ENCODE measurements at places on chromosomes 11 and 22.

DNA sequence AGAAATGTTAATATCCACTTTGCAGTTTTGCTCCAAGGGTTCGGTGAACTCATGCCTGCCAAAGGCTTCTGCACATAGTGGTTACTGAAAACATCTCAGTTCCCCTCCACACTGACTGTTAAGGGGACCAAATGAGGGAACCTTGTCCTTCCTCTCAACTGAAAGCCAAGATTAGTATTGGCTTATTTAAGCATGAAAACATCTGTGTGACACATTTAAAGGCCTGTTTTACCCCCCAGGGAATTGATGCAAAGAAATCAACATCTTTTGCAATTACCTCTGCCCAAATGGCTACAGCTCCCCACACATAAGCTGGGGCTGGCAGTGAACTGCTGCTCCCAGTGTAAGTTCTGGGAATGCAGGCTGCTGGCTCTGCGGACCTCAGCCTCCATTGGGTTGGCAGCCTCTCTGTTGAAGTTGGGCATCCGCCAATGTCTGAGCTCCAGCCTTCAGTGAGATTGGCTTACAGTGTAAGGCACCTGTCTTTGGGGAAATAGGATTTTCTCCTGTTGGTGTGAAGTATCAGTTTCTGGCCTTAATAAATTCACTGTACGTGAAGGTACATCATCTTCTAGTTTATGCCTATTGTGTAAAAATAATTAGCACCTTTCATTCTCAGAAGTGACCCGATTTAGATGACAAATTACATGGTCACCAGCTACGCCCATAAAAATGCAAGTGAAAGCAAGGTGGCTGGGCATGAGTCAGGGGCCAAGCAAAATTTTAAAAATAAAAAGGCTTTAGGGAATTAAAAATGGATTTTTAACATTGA lies 213.4 kb upstream of the SYN3 start:
- peak; percentile 3 for DNase-seq

GRCh38 chr11:57487021-57487778 lies 26.9 kb downstream of the RTN4RL2 start:
- DNase-seq = no peak

- no peak for DNase-seq
Measured at GRCh38 chr11:85685125-85685819, 723 bp downstream of the CCDC89 start.

DNA sequence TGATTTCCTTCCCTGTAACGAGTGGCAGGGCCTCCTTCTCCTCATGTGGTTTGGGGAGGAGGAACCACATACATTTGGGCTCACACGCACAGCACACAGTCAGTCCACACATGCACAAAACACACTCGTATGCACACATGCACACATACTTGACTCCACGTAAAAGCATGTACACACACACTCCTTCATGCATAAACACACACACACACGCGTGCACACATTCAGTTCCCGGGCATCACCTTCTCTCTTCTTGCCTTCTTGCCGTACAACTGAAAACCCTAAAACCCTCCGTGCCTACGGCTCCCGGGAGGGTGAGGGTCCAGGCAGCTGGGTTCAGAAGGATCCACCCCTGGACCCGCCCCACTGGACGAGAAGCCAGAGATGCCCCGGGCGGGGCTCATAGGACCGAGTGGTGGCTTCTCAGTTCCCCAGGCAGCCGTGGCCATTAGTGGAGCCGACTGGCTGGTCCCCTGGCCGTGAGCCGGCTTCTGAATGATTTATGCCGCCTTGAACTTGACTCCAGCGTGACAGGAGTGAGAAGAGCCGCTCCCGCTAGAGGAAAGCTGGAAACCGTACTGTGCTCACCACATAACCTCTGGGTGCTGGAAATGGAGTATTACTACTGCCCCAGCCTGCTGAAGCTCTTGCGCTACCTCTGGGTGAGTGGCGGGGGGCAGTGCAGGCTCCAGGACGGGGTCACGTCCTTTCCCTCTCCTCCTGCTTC lies 117.4 kb downstream of the KIAA1671 start:
- no peak for DNase-seq

DNA sequence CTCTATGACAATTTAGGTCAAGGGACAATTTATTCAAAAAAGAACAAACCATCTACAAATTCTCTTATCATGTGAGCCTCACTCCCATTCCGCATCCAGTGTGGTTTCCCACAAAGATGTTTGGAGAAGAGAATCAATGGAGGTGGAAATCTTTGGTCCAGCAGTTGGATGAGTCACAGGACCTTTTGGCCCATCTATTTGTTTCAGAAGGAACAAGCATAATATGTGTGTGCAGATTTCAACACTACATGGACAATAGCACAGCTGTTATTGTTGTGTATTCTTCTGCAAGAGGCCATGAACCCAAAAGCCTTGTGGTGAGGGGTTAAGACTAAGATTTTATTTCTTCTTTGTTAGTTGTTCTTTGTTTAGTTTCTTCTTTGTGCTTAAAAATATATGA lies 61.6 kb downstream of the OR10A6 start:
- DNase-seq = no peak

GRCh38 chr22:35043252-35043933 lies 22.6 kb upstream of the ISX start:
- DNase-seq = no peak

DNA sequence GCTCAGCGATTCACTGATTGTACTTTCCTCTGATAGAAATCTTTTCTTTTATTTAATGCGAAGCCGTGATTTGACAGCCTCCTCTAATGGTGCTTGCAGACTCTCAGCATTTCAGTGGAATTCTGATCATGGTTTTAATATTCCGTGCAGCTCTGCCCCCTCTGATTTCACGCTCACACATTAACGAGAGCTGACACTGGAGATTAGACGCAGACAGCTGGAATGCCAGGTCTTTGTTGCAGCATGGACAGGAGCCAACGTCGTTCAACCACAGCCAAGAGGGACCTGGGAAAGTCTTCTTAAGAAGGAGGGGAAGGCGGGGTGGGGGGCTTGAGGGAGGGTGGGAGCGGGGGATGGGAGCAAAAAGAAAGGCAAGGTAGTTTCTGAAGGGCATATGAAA lies 186.4 kb downstream of the BLID start:
- DNase-seq = no peak

DNA sequence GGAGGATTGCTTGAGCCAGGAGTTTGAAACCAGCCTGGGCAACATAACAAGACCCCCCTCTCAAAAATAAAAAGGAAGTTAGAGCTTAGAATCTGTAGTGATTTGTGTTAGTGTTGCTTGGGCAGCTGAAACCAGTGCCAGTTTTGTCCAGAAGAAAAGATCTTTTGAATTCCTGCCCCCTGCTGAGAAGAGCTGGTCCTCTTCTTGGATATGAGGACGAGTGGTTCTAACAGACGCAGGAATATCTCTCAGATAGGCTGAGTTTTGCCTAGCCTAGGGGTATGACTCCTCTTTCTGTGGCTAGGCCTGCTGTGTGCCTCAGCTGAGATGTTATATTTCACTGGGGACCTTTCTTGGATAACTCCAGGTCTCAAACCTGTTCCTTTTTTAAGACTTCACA lies 102.8 kb downstream of the STIM1 start:
- no peak for DNase-seq

- no peak for DNase-seq
Measured at GRCh38 chr11:16831316-16832192, 93.1 kb downstream of the C11orf58 start.

DNA sequence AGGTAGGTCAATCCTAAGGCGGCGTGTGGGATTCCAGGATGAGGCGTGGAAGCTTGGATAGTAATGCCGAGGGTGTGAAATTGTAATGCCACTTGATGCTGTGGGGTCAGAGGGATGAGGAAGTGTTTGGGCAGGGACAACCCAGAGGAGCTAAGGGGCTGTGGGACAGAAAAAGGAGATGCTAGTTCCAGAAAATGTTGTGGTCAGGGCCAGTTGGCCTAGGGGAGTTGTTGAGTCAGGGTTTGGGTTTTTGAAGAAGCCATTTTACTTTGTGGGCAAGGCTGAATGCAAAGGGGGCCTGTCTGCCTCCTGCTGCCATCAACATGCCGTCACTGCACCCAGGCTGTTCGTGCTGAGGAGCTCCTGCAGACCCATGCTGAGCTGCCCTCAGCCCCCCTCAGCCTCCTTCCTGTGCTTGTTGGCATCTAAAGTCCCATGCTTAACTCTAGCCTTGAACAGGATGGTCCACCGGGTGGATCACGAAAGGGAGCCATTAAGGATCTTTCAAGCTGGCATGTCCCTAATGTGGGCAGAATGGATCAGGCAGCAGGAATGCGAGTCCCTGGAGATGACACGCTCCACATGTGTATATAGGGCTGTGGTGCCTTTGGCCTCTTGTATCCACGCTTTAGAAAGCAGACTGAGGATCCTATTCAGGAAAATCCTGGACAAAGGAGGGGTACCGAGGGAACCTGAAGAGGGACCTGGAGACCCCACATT lies 2.1 kb downstream of the C11orf16 start:
- DNase-seq = no peak

DNA sequence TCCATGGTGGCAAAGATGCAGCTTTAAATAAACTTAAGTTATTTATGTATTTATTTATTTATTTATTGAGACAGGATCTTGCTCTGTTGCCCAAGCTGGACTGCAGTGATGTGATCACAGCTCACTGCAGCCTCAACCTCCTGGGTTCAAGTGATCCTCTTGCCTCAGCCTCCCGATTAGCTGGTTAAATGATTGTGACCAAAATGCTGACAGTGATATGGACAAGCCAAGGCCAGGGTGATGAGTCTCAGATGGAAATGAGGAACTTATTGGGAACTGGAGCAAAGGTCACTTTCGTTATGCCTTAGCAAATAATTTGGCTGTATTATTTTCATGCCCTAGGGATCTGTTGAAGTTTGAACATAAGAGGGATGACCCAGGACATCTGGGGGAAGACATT lies 9.3 kb upstream of the LRP5 start:
- no peak for DNase-seq

GRCh38 chr22:46290843-46291785 lies 5.6 kb upstream of the GTSE1 start:
- DNase-seq = no peak

DNA sequence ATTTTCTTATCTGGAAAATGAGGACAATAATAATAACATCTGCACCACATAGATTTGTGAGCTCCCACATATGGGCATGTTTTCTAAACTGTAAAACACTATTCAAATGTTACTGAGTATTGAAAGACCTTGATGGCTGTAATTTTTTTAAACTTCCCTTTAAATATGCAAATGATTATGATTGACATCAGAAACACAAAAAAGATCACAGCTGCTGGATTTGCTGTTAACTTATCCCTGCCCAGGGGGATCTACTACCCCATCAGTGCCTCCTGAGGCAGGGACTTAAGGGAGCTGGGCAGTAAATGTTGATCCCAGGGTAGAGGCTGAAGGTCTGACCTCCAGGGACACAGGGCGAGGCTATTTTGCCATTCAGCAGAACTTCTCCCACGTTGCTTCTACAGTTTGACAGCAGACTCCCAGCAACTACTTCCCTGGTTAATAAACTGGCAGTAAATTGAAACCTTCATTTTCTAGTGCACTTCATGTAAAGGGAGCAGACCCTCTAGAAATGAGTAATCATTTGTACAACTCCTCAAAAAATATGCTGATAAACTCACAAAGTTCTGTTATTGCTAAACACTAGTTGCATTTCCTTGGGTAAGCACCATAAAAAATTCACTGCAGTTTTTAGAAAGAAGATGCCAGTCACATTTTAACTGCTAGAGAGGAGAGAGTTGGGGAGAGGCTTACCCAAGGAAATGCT lies 20.3 kb downstream of the TMPRSS5 start:
- DNase-seq = no peak

DNA sequence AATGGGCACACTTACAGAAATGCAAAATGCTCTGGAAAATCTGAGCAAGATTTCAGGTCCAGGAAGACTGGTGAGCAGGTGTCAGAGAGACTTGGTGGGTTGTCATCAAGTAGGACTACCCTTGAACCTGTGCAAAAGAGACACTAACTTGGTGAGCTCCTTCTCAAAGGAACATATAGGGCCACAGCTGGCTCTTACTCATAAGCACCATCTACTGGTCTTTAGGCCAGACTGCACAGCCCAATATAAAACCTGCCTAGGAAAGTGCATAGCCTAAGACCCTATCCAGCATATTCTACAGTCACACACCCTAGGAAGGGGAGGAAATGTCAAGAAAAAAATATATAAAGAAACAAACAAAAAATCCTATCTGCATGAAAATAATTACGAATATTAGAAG lies 18.2 kb upstream of the OR10W1 start:
- DNase-seq = peak; percentile 0

DNA sequence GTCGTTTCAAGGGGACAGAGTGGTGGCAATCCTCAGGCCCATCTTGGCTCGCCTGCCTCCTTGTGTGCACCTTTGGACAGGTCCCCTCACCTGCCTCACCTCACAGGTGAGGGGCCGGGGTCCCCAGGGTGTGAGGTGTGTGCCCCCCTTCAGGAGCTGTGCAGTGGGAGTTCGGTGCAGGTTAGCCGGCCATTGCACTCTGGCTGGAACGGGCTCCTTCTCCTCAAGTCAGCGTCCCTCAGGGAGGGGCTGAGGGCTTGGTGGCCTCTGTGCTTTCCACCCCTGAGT lies 269.1 kb downstream of the TBC1D22A start:
- DNase-seq = no peak

DNA sequence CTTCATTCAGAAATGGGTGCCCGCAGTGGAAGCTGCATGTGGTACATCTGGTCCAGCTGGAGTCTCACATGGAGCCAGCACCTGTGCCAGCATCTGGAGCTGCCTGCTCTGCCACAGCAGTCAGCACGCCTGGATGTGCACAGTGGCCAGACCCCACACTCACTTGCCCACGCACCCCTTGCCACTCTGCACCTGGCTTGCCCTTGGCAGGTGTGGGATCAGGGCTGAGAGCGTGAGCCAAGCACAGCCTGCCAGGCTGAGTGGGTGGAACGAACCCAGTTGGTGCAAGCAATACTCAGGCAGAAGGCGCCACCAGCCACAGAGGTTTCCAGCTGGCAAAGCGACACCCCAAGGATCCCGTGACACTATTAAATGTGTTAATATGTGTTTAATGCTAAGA lies 95.5 kb upstream of the AMOTL1 start:
- DNase-seq = no peak

GRCh38 chr22:26235792-26236487 lies 66.7 kb downstream of the SEZ6L start:
- DNase-seq = no peak

DNA sequence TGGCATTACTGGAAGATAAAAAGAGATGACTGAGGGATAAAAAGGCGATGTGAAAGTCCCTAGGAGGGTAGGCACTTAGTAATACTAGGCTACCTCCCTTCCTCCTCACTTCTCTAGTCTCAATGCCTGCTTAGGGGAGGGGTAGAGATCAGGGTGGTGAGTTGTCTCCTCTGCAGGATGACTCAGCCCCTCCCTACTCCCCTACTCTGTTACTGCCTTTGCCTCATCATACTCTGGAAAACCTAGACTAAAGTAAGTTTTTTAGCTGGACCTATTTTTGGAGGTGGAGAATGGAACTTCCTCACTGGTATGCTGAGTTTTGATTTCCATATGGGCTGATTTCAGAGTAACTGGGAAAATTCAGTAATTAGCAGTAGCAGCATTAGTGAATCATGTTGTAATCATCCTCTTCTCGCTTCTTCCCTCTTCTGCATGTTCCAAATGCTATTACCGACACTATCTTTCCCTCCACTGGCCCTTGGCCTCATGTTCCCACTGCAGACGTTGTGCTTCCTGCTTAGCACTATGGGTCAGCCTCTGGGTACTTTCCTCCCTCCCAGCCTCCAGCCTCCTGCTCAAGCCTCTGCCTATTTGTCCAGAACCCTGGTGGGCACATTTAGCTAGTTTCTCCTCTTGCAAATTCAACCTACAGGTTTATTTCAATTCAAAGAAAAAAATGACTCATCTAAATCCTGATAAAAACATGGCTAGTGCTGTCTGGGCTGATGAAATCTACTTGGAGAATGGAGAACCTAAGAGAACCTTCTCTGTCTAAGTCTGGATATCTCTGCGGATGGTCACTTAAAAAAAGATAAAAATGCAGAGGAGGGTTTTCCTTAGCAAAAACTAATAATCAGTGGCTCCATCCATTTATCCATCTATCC lies 281.7 kb downstream of the ST3GAL4 start:
- DNase-seq = no peak
